ENCODE measurements at places on chromosomes 6 and 20.

DNA sequence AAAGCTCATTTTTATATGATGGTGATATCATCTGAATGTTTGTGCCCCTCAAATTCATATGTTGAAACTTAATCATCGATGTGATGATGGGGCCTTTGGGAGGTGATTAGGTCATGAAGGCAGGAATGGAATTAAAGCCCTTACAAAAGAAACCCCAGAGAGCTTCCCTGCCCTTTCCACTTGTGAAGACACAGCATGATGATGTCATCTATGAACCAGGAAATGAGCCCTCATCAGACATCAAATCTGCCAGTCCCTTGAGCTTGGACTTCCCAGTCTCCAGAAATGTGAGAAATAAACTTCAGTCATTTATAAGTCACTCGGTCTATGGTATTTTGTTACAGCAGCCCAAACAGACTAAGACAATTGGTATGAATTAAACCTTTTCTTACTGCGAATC is 153.1 kb downstream of the MYB start:
- no peak for DNase-seq

GRCh38 chr20:52731093-52731492 is 241.1 kb upstream of the TSHZ2 start:
- DNase-seq, result no peak

GRCh38 chr6:77324866-77325265 is 138.4 kb downstream of the HTR1B start:
- DNase-seq, result no peak

GRCh38 chr6:77292564-77293546 is 170.4 kb downstream of the HTR1B start:
- DNase-seq, result no peak

DNA sequence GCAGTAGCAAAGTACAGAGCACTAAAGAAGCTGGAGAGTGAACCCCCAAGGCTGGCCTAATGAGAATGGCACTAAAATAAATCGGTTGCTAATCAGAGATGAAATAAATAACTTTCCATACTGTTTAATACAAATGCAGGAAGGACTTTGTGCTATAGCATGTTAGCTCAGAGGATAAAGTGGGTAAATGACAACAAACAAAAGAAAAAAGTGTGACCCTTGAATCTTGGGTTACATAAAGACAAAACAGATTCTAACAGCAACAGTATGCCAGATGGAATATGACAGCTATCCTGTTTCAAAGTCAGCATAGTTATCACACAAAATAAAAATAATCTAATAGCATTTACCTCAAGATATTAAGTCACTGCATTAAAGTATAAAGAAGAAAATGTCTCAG is 622.7 kb downstream of the PHF3 start:
- no peak for DNase-seq

GRCh38 chr6:148780918-148781436 is 34.1 kb downstream of the UST start:
- DNase-seq, result no peak

GRCh38 chr6:107715550-107716321 is 108.4 kb downstream of the SCML4 start:
- DNase-seq, result no peak

DNA sequence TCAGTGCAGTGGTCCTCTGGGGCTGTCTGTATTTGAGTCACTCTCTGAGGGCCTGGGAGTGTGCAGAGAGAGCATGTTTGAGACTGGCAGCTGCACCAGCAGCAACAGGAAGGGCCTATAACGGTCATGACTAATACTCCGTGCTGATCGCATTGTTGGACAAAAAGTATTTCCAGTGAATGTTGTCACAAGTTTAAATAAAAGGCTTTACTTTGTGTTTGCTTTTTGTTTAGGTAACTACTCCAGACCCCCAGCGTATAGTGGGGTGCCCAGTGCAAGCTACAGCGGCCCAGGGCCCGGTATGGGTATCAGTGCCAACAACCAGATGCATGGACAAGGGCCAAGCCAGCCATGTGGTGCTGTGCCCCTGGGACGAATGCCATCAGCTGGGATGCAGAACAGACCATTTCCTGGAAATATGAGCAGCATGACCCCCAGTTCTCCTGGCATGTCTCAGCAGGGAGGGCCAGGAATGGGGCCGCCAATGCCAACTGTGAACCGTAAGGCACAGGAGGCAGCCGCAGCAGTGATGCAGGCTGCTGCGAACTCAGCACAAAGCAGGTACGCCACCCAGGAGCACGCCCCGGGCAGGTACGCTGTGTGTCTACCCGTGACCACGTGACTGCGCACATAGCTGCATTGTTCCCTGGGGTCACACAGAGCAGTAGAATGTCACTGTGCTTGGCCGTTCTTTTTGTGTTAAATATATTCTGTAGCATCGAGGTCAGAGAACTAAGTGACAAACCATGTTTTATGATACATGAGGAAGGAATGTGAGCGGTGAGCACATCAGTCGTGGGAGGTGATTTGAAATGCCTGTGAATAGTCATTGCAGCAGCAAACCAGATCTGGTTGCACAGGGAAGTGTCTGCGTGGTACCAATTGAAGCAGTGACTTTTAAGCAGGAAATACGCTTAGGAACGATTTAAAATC is 174.7 kb downstream of the TMEM242 start:
- DNase-seq, result no peak

DNA sequence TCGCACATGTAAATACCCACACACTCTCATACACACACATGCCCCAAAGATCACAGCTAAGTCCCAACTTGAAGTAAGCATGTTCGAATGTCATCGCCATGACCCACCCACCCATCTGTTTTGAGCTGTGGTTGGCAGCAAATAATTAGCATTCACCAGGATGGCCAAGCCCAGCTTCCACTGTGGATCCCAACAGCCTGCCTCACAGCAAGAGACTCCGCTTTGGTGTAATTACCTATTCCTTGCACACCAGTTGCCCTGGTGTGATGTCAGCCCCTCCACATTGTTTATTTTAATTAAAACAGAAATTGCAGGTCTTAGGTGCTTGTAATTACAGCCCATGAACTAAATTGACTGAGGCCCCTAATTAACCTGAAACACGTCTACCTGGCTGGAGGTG is 81.1 kb downstream of the MAFB start:
- DNase-seq, result no peak

- peak; percentile 48 for DNase-seq
Measured at GRCh38 chr6:149271348-149272340, 45.9 kb upstream of the TAB2 start.

- DNase-seq, result no peak
Measured at GRCh38 chr20:23007462-23007861, 27.6 kb upstream of the SSTR4 start.

DNA sequence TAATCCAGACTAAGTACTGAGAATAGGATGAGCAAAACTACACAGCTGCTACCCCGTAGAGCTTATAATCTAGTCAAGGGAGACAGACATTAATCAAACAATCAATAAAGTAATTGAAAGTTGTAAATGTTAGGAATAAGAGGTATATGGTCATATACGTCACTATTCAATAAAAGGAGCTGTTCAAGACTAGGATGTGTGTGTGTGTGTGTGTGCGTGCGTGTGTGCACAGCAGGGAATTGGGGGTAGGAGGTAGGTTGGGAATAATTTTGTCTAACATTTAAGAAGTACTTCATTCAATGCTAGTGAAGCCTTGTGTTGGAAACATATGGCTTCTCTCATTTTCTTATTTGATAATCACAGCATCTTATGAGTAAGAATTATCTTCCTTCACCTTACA is 41.8 kb downstream of the SESN1 start:
- DNase-seq, result no peak

- no peak for DNase-seq
Measured at GRCh38 chr20:40547483-40548091, 141.4 kb downstream of the MAFB start.

DNA sequence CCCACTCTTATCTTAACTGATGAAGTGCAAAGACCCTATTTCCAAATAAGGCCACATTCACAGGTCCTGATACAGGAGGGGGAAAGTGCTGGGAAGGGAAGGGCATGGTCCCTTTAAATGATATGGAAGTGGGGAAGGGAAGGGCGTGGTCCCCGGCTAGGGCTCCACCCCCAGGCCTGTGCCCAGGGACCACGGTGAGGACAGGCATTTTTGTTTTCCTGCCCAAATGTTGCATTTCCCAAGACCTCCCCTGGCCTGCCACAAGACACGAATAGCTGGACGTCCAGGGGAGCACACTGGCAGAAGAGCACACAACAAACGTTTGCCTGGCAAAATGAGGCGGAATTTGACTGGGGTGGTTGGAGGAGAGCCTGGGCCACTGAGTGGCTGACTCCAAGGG is 16.1 kb upstream of the HFE start:
- no peak for DNase-seq

DNA sequence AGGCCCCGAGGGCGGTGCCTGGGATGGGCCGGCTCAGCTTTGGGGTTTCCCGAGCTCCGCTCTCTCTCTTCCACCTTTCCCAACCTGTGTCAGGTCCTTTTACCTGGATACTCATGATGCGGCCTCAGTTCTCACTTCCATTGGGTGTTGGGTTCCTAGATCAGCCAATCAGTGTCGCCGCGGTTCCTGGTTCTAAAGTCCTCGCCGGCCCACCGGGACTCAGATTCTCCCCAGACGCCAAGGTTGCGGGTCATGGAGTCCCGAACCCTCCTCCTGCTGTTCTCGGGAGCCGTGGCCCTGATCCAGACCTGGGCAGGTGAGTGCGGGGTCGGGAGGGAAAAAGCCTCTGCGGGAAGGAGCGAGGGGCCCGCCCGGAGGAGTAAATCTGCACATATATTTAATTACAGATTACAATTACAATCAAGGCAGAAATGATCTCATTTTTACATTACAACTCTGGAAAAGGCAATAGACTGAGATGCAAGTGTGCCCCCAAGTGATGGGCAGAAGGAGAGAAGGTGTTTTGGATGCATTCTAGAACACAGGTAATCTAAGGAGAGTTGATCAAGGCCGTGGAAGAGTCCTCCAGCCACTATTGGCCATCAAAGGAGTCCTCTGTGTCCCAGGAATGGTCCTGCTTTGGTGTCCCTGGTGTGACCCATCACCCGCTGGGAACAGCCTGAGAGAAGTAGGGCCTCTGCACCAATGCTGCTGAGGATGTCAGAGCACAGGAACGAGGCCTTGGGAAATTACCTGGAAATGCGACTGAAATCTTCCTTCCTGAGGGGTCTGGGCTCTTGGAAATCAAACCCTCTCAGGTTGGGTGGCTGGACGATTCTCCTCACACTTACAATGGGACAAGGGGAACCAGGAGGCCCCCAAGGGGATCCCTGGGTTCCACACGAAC is 34.7 kb upstream of the MICB start:
- DNase-seq, result peak; percentile 77

DNA sequence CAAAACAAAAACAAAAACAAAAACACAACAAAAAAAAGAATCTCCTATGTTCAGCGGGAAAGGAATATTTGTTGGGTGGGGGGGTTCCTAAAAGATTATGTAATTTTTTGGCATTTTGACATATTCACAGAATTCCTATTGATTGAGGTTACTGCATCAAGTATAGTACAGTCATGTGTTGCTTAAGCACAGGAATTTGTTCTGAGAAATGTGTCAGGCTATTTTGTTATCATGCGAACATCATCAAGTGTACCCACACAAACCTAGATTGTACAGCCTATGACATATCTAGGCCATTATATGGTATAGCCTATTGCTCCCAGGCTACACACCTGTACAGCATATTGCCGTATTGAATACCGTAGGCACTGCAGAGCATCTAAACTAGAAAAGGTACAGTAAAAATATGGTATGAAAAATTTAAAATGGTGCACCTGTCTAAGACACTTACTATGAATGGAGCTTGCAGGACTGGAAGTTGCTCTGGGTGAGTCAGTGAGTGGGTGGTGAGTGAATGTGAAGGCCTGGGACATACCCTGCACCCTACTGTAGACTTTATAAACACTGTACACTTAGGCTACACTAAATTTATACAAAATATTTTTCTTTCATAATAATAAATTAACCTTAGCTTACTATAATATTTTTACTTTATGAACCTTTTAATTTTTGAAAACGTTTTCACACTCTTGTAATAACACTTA is 110.6 kb downstream of the CDKAL1 start:
- no peak for DNase-seq

GRCh38 chr20:61919239-61919638 is 146.4 kb downstream of the TAF4 start:
- no peak for DNase-seq

- DNase-seq, result no peak
Measured at GRCh38 chr6:16432075-16433032, 194.0 kb downstream of the GMPR start.

DNA sequence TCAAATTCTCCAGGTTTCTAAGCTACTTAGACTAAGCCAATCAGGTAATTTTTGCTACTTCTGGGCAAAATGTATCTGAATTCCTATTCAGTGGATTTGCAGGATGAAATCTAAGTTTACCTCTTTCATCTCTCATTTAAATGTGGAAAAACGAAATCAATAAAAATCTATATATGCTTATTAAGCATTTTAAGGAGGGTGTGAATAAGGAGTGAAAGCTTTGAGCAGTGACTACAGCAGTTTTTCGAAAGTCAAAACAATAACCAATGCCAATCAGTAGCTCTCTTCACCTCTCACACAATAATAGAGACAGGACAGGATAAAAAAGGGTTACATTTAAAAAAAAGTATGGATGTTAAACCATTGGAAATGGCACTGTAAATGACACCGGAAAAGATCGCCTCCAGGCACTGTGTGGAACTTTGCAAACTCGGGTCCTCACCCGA is 476 bp upstream of the BCKDHB start:
- no peak for DNase-seq

GRCh38 chr6:131017962-131018361 is 45.1 kb downstream of the EPB41L2 start:
- no peak for DNase-seq

All from activated CD8-positive, alpha-beta memory T cell treated with anti-CD3 and anti-CD28 coated beads for 1 hour (primary cell).